EL (cell line): ENCODE measurements at places on chromosomes 12 and 14.

DNA sequence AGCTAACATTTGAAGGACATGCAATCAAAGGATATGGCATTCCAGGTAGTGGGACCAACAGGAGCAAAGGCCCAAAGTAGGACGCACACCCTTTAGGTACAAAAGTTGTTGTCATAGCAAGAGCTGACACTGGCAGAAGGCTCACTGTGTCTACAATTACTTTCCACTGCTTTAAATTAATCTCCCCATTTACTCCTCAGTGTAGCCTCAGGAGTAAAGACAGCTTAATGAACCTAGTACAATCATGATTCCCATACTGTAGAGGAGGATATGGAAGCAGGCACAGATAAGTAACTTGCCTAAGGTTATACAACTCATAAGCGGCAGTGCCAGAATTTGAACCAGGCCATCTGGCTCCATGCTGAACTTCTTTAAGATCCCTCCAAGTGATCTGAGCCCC is 212.9 kb upstream of the SFSWAP start:
- no peak for DNase-seq

- no peak for DNase-seq
These were observed 17.2 kb upstream of the KCNA5 start for GRCh38 chr12:5026342-5026938.

DNA sequence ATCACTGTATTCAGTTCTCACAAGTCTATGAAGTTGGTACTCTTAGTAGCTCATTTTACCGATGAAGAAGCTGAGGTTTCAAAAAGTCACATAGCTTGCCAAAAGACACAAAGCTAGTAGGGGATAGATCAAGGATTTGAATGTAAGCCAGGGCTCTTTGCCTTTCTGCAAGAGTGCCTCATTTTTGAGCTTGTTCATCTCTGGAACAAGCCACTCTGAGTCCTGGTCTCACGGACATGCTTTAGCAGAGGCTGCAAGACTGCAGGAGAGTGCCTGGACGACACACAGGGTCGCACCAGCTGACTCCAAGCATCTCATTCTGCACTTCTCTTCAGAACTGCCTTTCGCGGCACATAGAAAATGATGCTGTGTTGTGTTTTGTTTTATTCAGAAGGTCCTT is 3.7 kb downstream of the NUAK1 start:
- DNase-seq, result no peak

DNA sequence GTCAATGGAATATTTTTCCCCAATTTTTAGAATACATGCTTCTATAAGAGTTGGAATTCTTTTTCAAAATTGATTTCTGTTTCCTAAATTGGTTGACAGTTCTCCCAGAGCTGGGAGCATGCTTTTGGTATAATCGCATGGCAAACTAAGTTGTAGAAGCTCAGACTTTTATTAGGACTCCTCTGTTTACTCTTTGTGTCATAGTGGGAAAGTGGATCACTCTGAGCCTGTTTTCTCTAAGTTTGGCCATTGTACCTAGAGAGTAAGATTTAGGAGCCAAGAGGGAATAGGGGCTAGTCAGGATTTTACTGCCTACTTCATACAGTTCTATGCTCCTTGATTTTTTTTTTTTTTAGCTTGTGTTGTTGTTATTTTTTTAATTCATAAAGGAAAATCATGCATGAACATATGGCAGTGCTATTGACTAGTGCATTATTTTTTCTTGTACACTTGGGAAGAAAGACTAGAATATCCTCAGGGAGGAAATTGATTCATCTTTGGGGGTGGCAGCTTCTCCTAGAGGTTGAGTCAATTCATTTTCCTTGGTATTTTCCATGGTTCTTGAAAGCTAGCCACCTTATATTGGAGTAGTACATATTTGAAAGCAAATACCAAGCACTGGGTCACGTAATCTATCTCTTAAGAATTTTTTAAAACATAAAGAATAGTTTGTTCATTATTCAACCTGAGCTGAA is 77.7 kb upstream of the TRAF3 start:
- DNase-seq, result peak; percentile 22

DNA sequence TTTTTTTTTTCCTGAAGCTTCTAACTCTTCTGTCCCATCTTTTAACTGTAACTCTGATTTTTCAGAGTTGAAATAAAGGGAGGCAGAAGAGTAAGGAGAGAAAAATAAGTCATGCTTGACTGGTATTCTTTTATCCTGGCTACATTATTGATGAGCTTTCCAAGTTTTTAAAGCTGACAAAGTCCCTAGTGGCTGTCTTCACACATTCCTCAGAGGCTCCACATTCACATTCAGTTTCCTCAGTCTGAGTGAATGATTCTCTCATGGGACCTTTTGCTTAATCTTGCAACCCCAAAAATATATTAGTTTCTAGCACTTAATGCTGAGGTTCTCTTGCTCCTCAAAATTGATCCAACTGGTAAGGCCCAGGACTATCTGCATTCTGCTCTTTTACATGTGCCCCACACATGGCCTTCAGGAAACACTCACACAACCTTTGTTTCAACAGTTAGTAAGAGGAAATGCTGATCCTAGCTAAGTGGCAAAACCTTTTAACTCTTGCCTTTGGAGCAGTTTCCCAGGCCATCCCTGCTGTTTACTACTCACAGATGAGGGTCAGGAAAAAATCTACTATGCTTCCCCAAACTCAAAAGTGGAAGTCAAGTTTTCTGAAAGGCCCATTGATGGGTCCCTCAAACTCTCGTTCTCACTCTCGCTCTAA is 61.7 kb upstream of the SLC6A15 start:
- DNase-seq, result no peak

GRCh38 chr12:57473392-57473791 is 6.3 kb downstream of the ARHGAP9 start:
- DNase-seq, result no peak

DNA sequence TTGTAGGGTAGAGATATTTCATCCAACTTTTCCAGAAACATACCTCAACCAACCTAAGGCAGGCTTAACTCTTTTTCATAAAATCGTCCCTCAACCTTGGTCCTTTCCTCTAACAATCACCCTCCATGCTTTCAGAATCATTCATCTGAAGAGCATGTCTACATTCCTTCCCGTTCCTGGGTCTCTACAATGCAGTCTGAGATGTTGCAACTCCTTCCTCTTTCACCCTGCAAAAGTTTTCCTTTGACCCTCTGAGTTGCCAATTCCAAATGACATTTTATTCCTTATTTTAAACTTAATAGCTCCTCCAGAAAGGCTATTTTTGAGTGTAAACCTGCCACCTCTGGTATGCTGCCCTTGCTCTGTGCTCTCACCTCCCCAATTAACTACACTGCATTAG is 16.7 kb downstream of the SLC7A7 start:
- DNase-seq, result no peak

GRCh38 chr14:97544571-97544970 is 747.4 kb downstream of the VRK1 start:
- DNase-seq, result no peak

DNA sequence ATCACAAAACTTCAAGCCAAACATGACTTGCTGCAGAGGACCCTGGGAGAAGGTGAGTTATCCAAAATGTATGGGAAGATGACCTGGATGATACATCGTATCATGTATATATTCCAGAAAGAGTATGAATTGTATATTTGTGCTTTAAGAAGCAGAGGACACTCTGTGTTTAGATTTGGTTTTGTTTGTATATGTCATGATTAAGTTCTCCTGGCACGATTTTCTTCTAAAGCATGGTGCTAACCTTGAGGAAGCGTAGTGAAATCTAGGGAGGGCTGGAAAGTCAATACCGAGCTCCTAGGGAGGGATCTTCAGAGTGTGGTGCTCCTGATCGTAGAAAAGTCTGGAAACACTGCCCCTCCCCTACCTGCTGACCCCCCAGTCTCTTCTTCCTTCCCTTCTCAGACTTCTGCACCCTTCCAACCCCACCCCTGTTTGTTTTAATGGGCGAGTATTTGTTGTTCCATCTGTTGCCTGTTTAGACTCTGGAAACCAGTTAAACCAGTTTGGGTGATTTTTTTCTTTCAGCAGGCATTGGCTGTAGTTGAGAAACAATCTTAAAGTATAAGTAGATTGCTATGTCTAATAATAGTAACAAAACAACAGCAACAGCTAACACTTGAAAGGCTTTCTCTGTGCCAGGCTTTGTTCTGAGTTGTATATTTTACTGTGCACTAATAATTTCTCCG is 141.6 kb downstream of the KICS2 start:
- no peak for DNase-seq

GRCh38 chr12:79546466-79547043 is 144.2 kb downstream of the PAWR start:
- DNase-seq, result peak; percentile 58

GRCh38 chr14:79576424-79576823 is 634.9 kb downstream of the DIO2 start:
- no peak for DNase-seq

DNA sequence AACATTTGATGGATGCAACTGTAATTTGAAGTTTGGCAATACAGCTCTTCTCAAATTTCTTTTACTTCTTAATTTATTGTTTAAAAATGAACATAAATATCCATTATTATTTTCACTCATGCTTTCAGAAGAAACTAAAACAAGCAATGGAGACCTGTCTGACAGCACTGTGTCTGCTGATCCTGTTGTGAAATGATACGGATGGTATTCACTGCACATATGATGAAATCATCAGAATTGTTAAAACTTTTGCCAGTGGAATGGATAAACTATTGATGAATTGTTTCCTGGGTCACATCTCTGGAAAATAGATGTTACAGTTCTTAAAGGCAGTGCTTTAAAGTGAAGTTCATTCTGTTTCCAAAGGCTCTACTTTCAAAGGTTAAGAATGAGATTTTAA is 59.2 kb downstream of the WASHC4 start:
- DNase-seq, result no peak

- peak; percentile 99 for DNase-seq
These were observed 92.7 kb downstream of the LRRC74A start for GRCh38 chr14:76918782-76919394.

DNA sequence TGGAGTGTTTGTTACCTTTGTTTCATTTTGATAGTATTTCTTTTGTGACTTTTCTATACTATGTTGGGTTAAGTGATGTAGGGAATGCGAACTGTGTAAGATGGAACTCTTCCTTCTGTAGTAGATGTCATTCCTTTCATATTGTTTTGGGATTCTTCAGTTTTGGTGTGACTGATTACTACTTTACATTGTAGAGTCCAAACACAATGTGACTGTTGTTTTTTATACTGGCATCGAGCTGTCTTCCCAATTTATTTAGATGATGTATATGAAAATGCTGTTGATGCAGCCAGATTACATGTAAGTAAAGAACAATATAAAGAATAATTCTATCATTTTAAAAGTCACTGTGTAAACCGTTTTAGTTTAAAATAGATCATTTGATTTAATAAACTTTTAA is 34.7 kb downstream of the WASHC4 start:
- no peak for DNase-seq

DNA sequence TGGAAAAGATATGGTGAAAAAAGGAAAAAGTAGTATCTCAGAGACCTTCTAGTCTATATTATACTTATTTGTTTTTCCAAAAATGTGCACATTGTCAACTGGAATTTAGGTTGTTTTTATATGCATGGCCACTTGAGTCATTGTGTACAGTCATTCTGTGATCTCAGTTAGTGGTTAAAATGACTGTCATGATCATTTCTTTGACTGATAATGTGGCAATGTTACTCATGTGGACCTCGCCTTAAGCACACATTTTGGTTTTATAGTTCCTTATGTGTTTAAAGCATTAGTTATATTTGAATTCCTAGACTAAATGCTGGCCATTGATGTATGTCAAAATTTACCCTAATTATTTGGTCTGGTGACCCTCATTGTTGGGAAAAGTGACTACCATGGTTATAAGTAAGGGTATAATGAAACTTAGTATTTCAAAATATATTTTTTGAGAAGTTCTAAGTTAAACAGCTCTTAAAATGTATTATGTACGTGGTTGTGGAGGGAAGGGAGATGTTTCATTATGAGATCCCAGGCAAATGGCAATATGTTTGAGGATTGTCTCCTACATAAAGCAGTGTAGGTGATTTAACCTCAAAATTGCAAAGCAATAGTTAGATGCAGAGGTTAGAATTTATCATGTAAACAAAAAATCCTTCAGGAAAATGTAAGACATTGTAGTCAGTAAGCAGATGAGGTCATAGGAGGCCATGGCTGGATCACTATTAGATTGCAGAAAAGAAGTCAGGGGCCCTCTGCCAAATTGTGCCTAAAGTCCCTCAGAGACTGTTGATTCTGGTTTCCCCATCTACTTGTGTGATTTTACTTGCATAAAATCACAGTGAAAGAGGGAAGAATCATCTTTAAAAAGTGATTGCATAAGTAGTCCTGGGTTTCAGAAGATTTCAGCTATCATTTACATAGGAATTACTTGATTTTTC is 17.5 kb downstream of the PNMA1 start:
- peak; percentile 77 for DNase-seq

DNA sequence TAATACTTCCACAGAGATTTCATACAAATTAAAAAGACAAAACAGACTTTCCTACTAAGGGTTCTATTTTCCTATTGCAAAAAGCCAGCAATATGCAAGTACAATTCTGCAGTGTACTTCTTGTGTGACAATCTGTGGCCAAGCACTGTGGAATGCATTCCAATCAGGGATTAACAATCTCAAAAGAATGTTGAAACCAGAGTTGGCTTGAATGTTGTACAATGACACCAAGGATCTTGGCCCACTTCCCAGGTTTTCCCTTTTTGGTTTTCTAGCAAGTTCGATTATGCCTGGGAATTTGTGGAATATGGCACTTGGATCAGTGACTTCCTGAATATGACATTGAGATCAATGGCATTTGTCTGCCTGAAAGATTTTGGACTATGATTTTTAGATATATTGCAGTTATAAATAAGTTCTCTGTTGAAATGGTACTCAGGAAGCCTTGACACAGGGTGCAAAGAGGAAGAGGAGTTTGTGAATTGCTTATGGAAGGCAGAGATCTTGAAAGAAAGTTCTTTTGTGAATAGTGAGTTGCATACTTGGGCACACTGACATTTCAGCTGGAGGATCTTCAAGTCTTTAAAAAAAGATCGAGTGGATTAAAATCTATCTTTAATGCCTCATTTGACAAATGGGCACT is 81.4 kb upstream of the FERMT2 start:
- peak; percentile 94 for DNase-seq

GRCh38 chr12:53048033-53048779 is 1.7 kb upstream of the TNS2 start:
- peak; percentile 47 for DNase-seq

- no peak for DNase-seq
These were observed 22.4 kb upstream of the ANKLE2 start for GRCh38 chr12:132783917-132784531.

- peak; percentile 46 for DNase-seq
These were observed 200.4 kb downstream of the PTPRO start for GRCh38 chr12:15522574-15523187.

DNA sequence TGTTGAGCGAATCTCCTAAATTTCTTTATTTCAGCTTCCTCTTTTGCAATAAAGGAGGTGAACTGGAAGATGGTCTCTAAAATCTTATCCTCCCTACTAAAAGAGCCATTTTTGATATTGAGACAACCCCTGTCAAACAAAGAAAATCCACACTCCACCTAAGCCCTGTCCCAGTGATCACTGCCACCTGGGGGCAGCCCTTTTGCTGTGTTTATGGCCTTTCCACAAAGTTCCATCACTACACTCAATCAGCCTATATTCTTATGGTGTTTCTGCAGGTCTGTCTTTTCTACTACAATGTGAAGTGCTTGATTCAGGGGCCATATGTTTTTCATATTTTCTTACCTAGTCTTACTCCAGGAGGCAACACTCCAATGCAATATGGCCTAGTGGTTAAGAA is 163.7 kb downstream of the BMP4 start:
- DNase-seq, result no peak

GRCh38 chr12:26870491-26871419 is 37.8 kb upstream of the ITPR2 start:
- peak; percentile 28 for DNase-seq

GRCh38 chr14:20197459-20197858 is 6.8 kb downstream of the OR11G2 start:
- no peak for DNase-seq

GRCh38 chr14:102182190-102182589 is 42.5 kb downstream of the WDR20 start:
- DNase-seq, result peak; percentile 85
